Occipital lobe (tissue), 3 donors: ENCODE measurements at places on chromosomes 7 and 10. TPM values are rescaled to one million over a fixed set of nuclear protein-coding genes. Genes with fewer than 3 reads are reported as not detected.

SPRN gene
- total RNA-seq: 6.1 TPM

MRLN gene
- not detected for total RNA-seq

LSM5 gene
- total RNA-seq: 27.1 TPM

TWIST1 gene
- 0.62 TPM for total RNA-seq

PTN gene
- 182 TPM for total RNA-seq

KCP gene
- total RNA-seq: 0.16 TPM

NACAD gene
- total RNA-seq: 5.5 TPM

SCRN1 gene
- total RNA-seq: 129 TPM

CYP3A4 gene
- not detected for total RNA-seq

HOXA4 gene
- total RNA-seq: not detected

GBF1 gene
- total RNA-seq: 16.5 TPM

THNSL1 gene
- total RNA-seq: 17.9 TPM

ANXA8 gene
- total RNA-seq: not detected

GDF10 gene
- 3.1 TPM for total RNA-seq

TDRD1 gene
- under 0.01 TPM for total RNA-seq

SLC26A5 gene
- total RNA-seq: not detected

MBL2 gene
- total RNA-seq: not detected

GPR15LG gene
- not detected for total RNA-seq

VSIR gene
- total RNA-seq: 8.1 TPM

SEMA4G gene
- total RNA-seq: 8.0 TPM

CALCR gene
- not detected for total RNA-seq

CNPY1 gene
- total RNA-seq: 0.16 TPM
